ENCODE measurements at places on chromosomes 13 and 19.

DNA sequence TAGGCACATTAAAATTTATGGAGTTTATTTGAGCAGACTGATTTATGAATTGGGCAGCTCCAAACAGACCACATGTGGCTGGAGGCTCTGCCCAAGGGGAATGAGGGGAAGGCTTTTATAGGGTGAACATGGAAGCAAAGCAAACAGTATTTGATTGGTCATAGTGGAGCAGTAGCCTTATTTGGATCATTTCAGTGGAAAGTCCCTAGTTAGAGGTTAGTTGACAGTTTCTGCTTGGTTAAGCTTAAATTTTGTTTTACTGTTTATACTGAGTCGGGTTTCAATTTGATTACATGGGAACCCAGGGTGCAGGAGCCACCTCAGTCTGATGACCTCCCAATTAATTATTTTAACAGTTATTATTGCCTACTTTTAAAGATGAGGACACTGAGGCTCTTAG is 140.5 kb downstream of the NDFIP2 start:
- DNase-seq = no peak

DNA sequence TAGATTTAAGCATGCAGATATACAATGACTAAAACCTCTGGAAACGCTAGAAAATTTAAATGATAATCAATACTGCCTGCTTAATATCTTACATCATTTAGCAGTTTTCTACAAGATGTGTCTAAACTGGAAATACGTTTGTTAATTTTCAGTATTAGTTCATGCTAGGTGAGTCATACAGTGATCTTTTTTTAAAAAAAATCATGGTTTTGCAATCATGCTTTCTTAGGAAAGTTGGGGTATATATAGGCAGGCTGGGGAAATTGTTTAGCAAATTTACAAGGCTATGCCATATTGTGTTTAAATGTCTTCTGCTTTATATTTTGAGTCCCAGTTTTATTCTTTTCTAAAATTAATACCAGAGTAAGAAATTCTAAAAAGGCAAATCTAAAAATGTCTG is 245.4 kb upstream of the SPRY2 start:
- no peak for DNase-seq

DNA sequence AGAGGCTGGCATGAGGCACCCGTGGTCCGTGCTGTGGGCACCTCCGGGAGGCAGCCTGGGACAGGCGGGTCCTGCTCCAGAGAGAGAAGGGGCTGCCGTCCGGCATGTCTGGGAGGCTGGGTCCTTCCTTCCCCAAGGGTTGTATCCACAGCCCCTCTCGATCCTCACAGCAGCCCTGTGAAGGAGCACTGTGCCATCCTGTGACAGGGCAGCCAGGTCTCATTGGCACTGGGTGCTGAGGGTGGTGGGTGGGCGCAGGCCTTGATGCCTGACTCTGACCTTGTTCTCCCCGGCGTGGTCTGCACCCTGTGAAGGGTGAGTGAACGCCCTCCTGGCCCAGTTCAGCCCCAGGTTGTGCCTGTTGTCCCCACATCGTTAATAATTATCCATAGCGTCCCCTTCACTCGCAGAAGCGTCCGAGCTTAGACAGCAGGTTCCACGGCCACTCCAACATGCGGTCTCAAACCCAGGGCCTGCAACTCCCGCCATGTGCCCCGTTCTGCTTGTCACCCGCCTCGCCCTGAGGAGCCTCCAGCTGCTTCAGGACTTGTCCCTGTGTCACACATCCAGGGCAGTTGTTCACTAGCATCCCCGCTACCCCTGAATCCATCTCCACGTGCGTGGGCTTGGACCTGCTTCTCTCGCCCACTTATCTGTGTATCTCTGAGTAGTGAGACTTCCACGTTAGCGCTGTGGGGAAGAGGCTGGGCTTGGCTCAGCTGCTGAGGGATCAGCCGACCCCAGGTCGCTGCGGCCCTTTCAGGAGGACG is 10.6 kb downstream of the ATP11A start:
- DNase-seq = no peak

GRCh38 chr13:84191139-84191538 is 308.9 kb upstream of the SLITRK1 start:
- DNase-seq = no peak

GRCh38 chr13:114282041-114282670 is 755 bp downstream of the UPF3A start:
- DNase-seq = peak; percentile 47

DNA sequence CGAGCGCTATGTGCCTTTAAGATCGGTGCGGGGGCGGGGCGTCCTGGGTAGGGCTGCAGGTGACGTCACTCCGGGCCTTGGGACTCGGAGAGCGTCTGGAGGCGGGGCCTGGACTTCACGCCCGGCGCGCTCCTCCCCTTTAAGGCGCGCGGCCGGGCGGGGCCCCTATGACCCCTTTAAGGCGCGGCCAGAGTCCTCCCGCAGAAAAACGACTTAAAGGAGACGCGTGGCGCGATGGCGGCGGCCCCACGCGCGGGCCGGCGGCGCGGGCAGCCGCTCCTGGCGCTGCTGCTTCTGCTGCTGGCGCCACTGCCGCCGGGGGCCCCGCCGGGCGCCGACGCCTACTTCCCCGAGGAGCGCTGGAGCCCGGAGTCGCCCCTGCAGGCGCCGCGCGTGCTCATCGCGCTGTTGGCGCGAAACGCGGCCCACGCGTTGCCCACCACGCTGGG is at the start of gene COLGALT1:
COLGALT1 (plus strand) TSS at position 170 of the 449 bp plus-strand sequence; CDS start at position 235, 65 bp downstream.
- DNase-seq = peak; percentile 98

DNA sequence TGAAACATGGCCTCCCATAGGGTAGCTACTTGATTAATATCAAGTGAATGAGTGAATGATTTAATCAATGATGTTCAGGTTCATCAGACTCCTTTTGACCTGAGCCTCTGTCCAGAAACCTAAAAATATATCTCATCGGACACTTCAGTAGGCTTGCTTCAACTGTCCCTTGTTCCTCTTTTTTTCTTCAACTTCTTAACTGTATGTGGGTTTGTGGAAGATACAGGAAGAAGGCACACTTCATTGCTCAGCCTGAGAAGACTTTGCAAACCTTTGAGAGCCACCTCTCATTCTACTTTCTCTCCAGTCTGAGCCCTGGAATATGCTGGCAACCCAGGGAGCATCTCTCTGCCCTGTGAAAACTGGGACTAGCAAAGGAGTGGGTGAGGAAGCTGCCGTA is 557.0 kb downstream of the FGF9 start:
- DNase-seq = no peak

DNA sequence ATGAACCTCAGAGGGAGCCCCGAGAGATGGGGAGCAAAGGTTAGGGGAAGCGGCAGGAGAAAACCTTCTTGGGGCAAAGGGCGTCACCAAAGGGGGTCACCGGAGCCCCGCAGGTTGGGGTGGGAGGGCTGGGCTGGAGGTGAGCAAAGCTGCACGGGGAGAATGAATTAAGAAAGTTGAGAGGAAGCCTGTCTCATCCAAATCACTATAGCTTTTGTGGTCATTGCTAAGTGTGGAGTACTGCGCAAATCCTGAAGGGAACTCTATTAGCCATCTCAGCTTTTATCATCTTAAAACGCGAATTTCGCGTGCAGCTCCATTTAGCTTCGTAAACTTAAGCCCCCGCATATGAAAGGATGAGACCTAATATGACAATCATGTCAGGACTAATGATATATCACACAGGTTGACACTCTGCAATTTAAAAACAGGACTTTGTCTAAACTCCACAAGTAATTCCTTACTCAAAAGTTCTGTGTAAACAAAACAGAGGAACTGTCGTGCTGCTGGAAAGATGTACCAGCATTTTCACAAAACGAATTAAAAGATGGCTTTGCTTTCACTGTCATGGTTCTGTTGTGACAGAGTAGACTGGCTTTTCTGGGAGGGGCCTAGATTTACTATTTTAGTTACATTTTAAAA is 631 bp downstream of the LACC1 start:
- no peak for DNase-seq

- no peak for DNase-seq
Measured at GRCh38 chr19:52981329-52981728, 18.6 kb upstream of the ZNF816 start.

DNA sequence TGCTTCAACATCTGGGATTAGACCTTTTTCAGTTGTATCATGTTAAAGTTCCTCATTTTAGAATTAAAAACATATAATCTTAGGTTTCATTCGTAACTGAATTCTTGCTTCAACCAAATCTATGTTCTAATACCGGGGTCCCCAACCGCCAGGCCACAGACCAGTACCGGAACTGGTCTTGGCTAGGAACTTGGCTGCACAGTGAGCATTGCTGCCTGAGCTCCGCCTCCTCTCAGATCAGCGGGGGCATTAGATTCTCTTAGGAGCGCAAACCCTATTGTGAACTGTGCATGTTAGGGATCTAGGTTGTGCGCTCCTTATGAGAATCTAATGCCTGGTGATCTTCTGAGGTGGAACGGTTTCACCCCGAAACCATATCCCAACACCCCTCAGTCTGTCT is 19.2 kb downstream of the ITM2B start:
- DNase-seq = no peak

GRCh38 chr19:34254698-34255432 is 511 bp downstream of the GARRE1 start:
- no peak for DNase-seq

DNA sequence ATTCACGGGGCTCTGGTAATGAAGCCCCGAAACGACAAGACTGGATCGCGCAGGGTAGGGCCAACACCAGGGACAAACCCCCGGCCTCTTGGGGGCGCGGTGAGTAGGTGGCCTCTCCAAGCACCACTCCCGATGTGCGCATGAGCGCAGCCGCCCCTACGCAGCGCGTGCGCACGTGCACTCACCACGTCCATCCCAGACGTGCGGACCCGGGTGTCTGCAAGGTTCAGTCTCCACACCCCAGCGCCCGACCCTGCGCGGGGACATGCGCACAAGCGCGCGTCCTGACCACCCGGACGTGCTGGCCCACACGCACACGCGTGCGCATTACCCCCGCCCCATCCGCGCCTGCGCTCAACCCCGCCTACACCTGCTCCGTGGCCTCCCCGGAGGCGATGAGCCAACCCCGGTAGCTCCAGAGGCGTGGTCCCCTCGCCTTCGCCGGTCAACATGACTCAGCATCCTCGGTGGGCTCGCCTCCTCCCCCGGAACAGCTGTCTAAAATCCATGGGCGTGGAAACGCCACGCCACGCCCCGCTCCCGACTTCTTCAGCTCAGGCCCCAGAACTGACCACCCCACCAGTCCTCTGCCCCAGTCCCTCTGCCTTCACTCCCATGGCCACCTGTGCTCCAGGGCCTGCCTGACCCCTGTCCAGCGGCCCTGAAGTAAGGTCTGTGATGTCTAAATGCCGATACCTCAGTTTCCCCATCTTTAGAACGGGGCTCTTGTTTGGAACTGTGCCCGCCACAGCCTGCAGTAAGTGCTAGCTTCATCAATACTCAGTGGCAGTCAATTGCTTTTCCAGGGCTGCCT is 5.6 kb upstream of the GPI start:
- peak; percentile 89 for DNase-seq

DNA sequence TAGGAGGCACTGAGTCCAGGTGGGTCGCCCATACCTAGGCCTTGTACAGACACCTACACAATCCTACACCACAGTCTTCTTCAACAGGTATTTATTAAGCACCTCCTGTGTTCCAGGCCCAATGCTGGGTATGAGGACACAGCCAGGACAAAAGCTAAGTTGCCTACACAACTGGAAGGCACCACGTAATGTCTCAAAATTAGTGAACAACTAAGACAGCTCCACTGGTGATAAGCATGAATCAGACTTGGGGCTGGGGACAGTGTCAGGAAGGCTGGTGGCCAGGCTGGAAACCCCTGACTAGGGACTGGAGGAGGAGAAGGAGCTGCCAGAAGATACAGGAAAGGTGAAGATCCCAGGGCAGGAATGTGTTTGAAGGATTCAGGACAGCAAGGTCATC is 2.4 kb downstream of the SMIM24 start:
- DNase-seq = no peak

DNA sequence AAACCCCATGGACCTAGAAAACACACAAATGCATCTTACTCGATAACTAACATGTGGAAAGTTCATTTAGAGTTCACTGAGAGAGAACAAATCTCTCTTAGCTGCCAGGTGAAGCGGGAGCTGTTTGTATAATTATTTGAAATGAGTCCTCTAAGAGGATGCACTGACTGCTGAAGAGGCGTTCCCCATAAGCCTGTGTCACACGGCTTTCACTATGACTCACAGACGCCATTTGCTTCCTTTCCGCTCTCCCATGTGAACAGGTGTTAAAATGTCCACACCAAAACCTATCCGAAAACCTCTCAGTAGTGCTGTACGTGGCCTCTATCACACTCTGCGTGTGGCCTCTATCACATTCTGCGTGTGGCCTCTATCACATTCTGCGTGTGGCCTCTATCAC is 101.8 kb downstream of the SOX1 start:
- no peak for DNase-seq

Measured in stimulated activated CD8-positive, alpha-beta memory T cell treated with anti-CD3 and anti-CD28 coated beads, Interleukin-12 subunit alpha, Interleukin-12 subunit beta, amount 100 ng/mL, for 1 hour (primary cell).